ENCODE measurements at places on chromosomes 16 and 17.
A peak's percentile ranks its signal among the peaks of the same experiment; 100 is the strongest.

DNA sequence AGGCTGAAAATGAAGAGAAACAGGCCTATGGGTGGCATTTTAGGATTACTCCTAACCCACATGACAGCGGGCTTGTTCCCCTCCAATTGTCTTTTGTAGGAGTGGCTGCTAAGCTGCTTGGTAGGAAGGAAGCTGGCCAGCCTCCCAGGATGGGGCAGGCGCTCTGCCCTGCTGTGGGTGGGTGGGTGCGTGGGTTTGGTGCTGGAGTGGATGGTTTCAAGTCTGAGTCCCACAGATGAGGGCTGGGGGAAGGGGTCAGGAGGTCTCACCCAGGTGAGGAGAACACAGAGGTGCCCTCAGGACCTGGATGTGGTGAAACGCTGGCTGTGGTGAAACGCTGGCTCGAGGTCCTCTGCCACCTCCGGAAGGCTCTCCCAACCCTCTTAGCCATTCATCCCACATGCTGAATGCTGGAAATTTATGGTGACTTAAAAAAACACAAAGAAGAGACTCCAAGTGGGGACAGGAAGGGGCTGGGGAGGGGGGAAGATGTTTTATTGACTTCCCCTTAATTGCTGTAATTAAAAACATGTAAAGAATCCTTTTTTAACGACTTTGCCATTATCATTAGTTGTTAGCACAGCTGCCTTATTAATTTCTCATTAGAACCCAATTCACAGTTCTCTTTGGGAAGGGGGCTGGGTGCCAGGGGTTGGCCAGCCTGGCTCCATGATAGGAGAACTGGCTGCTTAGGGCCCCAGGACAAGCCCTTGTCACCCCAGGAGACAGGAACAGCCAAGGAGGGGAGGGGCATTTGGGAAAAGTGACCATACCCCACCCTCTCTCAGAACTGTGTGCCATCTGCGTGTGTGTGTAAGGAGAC is 153.5 kb upstream of the CDC42EP4 start:
- no peaks in the 10 kb centered on the region for H3K36me3 ChIP-seq
- no peak for DNase-seq
- no peak overlapping the region for H3K27ac ChIP-seq
- no peak overlapping the region for H3K4me3 ChIP-seq
- H3K27me3 ChIP-seq: no peaks in the 10 kb centered on the region

- no peaks in the 10 kb centered on the region for H3K36me3 ChIP-seq
- peaks cover 25% of the 10 kb centered on the region for H3K4me1 ChIP-seq
- DNase-seq: no peak
Observed at GRCh38 chr16:86118467-86119307, 219.7 kb downstream of the IRF8 start.

DNA sequence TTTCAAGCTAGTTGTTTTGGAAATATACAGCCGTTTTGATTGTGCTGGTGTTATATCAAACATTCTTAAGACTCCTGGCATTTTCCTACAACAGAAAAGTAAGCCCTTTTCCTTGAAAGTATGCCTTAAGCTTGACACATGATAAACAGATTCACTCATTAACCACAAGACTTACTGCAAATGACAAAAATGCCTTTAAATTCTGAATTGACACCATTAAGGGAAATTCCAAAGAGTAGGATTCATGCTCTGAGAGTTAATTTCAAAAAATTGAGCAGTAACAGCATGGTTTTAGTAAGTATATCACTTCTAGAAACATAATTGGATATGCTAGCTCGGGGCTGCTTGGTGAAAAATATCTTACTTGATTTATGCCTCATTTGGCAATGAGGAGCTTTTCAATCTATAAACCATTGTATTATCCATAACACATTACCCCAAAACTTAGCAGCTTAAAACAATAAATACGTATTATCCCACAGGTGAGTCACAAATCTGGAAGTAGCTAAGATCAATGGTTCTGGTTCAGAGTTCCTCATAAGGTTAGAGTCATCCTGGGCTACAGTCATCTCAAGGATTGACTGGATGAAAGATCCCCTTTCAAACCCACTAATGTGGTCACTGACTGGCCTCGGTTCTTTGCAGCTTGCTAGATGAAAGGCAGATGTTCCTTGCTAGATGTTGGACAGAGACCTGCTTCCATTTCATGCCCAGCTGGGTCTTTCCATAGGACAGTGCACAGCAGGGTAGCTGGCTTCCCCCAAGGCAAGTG is 8.2 kb upstream of the PHAF1 start:
- H3K4me3 ChIP-seq: no peak overlapping the region
- no peaks in the 10 kb centered on the region for H3K27me3 ChIP-seq
- H3K27ac ChIP-seq: no peak overlapping the region
- no peaks in the 10 kb centered on the region for H3K36me3 ChIP-seq

DNA sequence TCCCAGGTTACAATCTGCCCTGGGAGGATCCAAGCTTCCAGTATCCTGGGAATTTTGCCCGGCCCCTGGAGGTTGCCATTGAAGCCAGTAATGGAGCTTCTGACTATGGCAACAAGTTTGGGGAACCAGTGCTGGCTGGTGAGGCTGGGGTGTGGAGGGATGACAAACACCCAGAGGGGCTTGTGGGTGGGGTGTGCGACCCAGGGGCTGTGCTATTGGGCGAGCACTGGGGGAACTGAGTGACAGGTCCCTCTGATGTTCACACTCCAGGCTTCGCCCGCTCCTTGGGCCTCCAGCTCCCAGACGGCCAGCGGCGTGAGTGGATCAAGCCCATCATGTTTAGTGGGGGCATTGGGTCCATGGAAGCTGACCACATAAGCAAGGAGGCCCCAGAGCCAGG is 8.7 kb downstream of the PFAS start:
- no peaks in the 10 kb centered on the region for H3K4me1 ChIP-seq
- H3K27ac ChIP-seq: no peak overlapping the region

DNA sequence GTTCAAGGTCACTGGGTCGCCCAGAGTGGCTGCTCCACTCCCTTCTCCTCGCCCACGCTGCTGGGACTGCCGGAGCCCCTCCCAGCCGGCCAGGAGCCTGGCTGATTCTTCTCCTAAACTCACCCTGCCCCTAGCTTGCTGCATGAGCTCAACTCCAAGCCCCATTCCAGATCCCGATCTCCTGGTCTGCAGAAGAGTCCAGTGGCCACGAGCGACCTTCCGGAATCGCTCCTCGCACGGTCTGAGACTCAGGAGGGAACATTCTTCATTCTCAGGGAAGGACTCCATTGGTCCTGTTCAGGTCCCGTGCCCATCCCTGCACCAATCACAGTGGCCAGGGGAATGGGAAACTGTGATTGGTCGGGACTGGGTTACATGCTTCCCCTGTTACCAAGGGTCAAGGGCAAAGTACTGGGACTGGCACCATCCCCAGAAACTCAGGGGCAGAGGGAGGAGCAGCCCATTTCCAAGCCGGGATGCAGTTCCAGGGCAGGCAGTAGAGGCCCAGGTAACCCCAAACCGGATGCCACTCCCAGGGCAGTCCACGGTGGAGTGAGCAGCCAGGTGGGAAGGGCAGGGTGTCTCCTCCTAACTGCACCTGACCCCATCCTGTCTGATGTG is 24.5 kb upstream of the CIBAR2 start:
- DNase-seq: no peak
- peaks cover 14% of the 10 kb centered on the region for H3K4me1 ChIP-seq
- peak overlapping the region; percentile 92 for H3K27ac ChIP-seq
- no peaks in the 10 kb centered on the region for H3K27me3 ChIP-seq

- H3K27me3 ChIP-seq: no peaks in the 10 kb centered on the region
- peaks cover 13% of the 10 kb centered on the region for H3K36me3 ChIP-seq
Observed at GRCh38 chr17:8791910-8792270, 7.3 kb downstream of the MFSD6L start.

All from WTC11 (cell line).